ENCODE measurements at places on chromosomes 3 and 15.

DNA sequence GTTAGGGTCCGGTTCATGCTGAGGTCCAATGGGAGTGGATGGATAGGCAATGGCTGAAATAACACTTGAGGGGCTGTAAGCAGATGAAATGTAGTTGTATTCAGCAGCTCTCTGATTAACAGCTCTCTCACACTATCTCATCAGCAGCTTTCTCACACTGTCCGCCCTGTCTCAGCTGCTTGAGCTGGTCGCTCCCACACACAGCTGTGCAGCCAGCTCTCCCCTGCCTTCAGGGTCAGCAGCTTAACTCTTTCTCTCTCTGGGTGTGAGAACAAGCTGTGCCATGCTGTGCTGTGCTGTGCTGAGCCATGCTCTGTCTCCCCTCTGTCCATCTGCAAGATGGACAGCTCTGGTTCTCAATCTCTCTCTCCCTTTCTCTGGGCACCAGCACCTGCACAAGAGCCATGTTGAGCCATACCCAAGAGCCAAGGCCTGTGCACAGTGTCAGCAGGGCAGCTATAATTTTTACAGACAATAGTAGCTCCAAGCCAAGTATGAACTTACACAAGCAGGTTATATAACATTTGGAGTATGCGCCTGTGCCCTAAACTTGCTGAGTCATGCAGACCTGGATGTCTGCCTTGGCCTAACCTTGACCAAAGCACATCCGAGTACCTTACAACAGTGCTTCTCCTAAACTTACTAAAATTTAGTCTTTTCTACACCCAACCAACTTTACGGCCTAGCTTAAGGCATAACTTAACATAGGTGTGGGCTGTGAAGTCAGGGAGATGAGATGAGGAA, 291.3 kb upstream of the TRIM42 start:
- no peak for DNase-seq

GRCh38 chr3:182971637-182972036, 8.7 kb downstream of the DCUN1D1 start:
- no peak for DNase-seq

- DNase-seq: no peak
Observed at GRCh38 chr3:95775486-95776094, 1038.8 kb upstream of the EPHA6 start.

DNA sequence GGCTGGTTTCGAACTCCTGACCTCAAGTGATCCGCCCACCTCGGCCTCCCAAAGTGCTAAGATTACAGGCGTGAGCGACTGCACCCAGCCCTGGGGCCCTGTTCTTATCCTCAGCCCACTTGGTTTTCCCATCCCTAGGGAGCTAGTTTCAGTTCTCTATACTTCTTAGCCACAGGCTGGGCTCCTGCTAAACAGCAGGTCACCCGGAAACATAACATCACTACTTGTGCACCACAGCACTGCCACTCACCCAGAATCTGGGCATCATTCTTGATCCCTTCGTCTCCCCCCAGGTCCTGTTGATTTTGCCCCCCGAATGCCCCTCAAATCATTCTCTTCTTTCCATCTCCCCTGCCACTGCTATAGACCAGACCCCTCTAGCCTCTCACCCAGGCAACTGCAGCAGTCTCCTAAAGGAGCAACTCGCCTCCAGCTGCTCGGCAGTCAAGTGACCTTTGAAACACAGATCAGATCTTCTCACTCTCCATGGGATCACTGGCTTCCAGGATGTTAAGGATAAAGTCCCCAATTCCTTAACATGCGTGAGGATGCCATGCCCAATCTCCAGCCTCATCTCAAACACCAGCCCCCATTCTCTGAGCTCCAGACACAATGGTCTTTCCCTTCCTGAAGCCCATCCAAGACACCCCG, 5.6 kb upstream of the AP3S2 start:
- DNase-seq: no peak

- no peak for DNase-seq
Observed at GRCh38 chr3:58077596-58078285, 69.5 kb downstream of the FLNB start.

GRCh38 chr3:121483290-121483689, 62.5 kb downstream of the POLQ start:
- no peak for DNase-seq

- DNase-seq: no peak
Observed at GRCh38 chr15:69118089-69118488, 42.3 kb upstream of the GLCE start.

DNA sequence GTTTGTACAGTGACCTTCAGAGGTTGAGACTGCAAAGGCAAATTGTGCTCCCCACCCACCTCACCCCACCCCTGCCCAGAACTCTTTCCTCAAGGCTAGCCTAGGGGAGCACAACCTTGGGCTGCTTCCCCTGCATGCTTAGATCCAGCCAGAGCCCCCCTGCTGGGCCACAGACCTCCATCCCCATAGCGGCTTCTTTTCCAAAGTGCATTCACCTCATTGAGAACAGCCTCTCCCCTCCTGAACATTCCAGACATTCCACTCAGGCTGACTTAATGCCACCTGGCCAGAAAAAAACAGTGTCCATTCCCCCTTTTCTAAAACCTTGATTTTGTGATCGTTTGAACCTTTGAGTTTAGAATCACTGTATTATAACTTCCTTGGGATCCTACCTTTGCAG, 124.4 kb upstream of the TOPAZ1 start:
- DNase-seq: no peak

GRCh38 chr3:45546716-45547701, 47.5 kb upstream of the LIMD1 start:
- DNase-seq: no peak

DNA sequence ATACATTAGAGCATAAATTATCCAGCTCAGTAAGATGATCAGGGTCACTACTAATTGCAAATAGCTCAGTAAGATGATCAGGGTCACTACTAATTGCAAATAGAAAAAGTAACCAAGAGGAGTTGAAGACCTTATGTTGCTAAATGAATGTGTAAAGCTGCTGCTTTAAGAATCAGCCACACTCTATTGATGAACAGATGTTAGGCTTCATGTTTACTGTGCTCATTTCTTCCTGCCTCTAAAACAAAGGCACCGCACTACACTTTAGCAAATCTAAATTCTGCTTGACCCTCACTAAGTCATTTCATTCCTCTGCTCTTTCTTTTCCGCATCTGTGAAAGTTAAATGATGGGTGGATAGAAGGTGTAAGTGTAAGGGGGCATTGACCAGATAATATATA, 92.6 kb upstream of the PLSCR4 start:
- DNase-seq: no peak

GRCh38 chr15:70318594-70319465, 221.1 kb upstream of the TLE3 start:
- no peak for DNase-seq

DNA sequence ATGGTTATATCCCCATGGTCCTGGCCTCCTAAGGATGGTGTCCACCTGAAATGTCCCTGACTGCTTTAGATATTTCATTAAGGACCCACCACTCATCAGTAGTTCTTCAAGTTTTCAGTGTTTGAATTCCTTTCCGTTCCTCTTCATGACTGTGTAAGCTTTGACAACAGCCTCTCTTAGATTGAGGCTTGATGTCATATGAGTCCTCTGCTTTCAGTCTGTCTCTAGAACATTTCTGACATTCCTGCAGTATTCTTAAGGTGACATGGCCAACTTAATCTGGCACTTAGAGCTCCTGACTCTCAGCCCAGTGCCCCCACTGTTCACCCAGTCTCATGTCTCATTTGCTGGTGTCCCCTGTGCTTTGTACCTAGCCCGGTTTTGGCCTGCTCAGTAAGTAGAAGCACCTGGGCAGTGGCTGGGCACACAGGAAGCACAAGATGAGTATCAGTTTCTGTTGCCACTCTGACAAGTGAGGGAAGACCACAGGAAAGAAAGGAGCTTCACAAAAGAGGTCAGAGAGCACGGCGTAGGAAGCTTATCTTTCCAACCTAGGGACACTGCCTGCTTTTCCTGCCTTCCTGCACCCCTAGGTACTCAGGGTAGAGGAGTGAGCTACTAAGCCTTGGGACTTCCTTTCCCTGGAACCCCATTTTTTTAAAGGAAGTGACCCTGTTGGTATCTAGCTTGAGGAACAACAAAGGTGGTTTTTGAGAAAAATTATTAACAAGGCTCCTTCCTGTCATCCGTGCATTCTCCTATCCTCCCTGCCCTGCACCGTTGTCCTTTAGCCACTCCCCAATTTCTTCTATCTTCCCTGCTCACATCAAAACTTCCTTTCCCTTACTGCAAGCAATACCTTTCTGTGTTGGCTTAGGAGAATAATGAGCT, 103.1 kb downstream of the KLHL25 start:
- no peak for DNase-seq

GRCh38 chr15:70051948-70052633, 45.6 kb downstream of the TLE3 start:
- DNase-seq: no peak

DNA sequence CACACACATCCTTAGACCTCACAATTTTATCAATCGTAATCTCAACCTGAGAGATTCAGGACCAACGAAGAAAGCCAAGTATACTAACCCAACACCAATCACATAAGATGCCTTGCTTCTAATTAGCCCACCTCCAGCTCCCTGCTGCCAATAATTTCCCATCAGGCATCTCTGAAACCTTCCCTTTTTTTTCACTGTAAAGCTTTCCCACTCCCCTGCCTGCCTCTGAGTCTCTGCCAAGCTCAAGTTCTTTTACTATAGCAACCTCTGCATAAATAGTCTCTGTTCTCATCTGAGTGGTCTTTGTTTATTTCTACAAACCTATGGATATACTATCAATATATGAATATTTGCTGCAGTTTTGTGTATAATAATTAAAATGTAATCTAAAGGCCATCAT, 86.5 kb downstream of the PIK3CB start:
- DNase-seq: no peak

- no peak for DNase-seq
Observed at GRCh38 chr3:31790193-31791089, 190.6 kb downstream of the OSBPL10 start.

GRCh38 chr3:169758359-169758994, 6.4 kb downstream of the TERC start:
- DNase-seq: no peak

DNA sequence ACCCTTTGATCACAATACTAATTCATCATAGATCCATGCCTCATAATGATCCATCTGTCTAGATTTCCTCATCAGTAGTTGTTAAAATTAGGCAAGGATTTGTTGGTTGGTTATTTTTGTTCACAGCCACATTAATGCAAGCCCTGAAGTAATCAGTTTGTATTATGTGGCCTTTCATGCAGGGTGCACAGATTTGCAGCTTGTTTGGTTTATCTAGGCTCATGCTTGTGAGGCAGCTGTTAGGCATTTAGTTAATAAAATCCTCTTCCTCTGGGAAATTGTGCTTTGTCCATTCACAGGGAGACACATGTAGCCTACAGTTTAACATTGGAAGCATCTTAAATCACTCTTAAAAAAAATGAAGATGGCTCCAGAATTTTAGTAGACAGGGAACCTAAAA, 162.8 kb upstream of the ZNF385D start:
- peak; percentile 13 for DNase-seq

- no peak for DNase-seq
Observed at GRCh38 chr3:123533554-123534159, 51.2 kb downstream of the HACD2 start.

- DNase-seq: no peak
Observed at GRCh38 chr15:51105430-51106016, 10.8 kb upstream of the TNFAIP8L3 start.

- no peak for DNase-seq
Observed at GRCh38 chr3:32457971-32458471, 44.6 kb downstream of the CMTM6 start.

DNA sequence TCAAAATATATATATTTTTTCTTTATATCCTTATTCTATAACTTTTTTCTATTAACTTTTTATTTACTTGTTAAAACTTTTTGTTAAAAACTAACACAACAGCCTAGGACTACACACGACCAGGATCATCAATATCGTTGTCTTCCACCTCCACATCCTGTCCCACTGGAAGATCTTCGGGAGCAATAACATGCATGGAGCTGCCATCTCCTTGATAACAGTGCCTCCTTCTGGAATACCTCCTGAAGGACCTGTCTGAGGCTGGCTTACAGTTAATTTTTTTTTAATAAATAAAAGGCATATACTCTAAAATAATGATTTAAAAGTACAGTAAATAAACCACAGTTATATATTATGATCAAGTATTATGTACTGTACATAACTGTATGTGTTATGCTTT, 58.9 kb downstream of the SFMBT1 start:
- no peak for DNase-seq

GRCh38 chr3:122219242-122219872, 35.9 kb downstream of the CASR start:
- no peak for DNase-seq

GRCh38 chr3:25385807-25386460, 42.1 kb upstream of the RARB start:
- no peak for DNase-seq

DNA sequence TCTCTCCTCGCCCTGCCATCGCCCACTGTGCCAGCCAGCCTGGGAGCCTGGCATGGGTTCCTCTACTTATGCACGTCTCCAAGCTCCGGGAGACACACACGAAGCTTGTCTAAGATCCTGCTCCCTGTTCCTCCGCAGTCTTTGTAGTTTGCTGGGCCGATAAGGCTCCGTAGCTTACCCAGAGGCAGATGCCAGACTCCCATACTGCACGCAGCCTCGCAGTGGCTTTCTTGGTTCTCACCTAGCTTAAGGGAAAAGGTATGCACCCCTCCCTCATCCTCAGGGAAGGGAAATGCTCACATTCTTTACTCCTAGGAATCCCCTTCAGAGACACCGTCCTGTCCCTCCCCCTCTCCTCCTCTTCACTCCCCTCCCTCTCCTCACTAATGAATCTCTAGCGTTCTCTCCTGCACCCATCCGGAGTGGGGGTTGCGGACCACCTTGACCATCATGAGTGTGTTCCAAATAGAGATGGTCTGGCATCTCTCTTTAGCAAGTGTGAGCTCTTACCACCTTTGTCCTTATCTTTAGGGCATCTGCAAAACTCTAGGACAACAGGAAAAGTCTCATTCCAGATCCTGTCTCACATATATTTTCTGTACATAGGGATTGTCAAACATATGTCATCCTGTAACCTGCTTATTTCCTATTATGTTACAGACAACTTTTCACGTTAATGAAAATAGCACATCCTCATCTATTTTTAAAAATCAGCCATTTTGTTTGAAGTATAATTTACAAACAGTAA, 56.5 kb downstream of the TMEM266 start:
- DNase-seq: no peak

Measured in D721Med (cell line).